ENCODE measurements at places on chromosomes 16 and 17. TPM values are rescaled to one million over a fixed set of nuclear protein-coding genes. Genes with fewer than 3 reads are reported as not detected.

GRCh38 chr17:6894206-6894528 is 62.6 kb upstream of the TEKT1 start:
- no peak for DNase-seq

CACNA1G gene
- total RNA-seq: not detected

PRRT2 gene
- total RNA-seq: 2.0 TPM

DNA sequence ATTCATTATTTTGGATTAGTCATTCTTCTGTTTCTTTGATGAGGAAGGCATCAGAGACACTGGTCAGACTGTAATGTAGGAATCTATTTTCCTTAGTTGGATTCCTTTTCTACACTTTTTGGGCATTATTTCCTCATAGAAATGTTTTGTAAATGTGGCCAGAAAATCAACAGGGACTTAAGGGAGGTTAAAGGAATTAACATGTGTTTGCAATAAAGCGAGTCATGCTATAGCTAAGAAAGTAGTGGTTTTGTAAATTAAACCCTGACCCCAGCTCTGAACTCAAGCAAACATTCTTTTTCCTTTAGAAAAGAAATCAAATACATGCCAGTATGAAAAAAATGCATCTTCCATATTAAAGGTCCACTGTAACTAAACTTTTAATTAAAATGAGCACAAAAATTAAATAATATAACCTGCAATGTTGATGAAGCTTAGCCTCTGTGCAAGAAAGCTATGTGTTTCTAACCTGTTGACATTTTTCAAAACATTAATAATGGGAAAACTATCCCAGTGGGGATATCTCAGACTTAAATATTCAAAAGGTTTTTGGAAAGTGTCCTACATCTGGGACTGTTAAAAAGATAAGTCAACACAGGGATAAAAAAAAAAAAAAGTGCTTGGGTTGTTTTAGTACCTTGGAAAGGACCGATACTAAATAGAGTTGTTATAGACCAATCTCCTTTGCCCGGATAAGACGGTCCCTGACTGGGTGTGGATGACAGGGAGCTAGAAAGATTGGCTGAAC is 428.0 kb downstream of the CA10 start:
- DNase-seq: no peak

CA5A gene
- total RNA-seq: not detected

- no peak for DNase-seq
Observed at GRCh38 chr17:65657251-65657828, 95.9 kb upstream of the AXIN2 start.

- DNase-seq: no peak
Observed at GRCh38 chr17:63780928-63781327, 7.0 kb downstream of the DDX42 start.

CDRT15 gene
- not detected for total RNA-seq

BEAN1 gene
- not detected for total RNA-seq

GPRC5C gene
- 0.89 TPM for total RNA-seq

TP53TG3B gene
- total RNA-seq: not detected

DNA sequence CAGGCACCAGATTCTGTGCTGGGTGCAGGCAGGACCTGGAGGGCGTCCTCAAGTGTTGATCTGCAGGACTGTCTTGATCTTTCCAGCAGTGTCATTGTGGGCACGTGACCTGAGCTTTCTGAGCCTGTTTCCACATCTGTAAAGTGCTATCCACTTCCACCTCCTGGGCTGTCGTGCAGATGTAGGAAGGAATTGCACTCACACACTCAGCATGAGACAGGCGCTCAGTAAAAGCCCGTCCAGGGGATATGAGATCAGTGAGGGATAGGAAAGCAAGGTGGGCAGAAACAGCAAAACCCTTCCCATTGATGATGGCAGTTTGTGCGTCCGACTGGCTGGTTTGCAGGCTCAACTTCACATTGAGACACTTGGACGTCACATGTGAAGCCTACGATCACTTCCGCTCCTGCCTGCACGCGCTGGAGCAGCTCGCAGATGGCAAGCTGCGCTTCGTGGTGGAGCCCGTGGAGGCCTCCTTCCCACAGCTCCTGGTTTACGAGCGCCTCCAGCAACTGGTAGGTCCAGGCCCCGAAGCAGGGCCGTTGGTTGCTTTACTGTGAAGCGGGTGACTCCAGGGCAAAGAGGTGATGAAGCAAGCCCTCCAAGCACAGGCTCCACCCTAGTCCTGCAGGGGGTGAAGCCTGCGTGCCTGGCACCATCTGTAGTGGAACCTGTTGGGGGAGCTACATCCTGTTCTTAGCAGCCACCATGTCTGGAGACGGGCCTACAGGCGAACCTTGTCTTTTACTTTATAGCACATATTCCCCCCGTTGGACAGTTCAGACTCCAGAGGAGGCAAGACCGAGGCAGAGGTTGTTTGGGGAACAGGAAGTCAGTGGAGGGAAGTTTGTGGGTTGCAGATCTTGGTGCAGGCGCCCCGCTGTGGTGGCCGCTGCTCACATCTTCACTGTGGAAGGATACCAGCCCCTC is 23.0 kb downstream of the METTL22 start:
- DNase-seq: no peak

DNA sequence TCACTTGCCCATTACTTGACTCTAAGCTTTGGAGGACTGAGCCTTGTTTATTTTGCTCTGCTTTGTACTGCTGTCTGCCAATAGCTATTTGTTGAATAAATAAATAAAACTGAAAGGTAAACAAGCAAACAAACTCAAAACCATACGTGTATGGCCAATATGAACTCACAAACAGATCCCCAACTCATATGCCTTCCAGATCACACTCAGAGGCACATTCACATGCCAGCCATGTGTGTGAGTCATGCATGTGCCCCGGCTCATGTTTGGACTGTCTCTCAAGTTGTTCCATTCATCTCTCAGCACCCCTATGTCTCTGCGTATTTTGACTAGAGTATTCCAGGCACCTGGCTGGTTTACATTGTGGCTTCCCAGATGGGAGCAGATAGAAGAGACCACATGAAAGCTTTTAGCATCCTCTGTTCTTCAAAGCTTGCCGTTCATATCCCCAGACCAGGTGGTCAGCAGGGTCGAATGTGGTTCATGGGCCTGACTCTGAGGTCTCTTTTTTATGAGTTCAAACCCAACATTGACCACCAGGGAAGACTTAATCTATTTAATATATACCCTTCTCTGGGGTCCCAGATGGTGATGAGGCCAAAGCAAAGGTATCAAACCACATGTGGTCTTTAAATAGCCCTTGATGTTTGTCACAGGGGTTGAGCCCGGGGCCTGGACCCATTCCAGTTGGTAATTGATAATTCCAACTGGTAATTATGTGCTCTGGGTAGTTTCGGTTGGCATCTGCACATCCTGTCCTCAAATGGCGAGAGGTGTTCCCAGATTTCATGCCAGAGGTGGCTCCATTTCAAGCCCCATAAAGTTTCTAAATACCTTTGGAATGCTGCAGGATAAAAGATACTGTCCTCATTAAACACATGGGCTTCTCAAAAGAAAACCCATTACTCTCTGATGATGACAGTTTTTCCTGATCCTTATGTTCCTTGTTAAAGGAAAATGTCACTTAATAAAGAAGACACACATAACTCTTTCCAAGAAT is 287.3 kb upstream of the MAF start:
- DNase-seq: no peak

DNA sequence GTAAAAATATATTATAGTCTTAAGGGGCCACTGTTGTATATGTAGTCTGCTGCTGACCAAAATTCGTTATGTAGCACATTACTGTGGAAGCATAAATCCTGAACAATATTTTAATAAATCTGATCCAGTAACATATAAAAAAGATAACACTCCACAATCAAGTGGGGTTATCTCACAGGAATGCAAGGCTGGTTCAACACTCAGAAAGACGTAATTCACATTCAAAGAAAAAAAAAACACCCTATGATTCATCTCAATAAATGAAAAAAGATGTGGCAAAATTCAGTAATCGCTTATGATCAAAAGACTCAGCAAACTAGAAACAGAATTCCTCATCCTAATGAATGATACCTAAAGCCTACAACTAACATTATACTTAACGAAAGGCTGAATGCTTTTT is 47.8 kb downstream of the CREBBP start:
- no peak for DNase-seq

DNA sequence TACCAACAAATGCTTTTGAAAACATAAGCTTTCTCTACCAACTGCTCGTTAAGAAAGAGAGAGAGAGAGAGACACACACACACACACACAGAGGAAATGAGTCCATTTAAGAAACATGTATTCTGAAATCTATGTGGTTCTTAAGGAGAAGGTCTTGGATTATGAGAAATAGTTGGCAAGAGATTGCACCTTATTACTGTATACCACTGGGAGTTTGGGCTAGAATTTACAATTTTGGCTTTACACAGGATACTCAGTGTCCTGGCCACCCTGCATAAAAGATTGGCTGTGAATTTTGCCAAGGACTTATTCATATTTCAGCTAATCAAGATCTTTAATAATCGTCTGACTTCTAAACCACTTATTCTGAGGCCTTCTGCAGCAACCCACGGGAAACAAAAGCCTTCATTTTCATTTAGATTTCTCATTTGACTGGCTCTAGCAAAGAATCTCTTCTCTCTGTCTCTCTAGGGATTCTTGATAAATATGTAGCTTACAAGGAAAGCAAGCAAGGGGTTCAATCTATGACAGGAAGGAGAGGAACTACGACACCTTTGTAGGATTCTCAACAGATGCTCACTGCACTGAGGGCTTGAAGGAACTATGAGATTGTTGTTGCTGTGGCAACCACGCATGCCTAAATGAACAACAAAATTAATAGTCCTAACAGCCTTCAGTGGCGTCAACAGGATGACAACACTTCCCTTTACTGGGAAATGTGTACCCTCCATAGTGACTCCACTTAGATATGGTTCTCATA is 75.3 kb upstream of the GNAO1 start:
- DNase-seq: no peak

DNA sequence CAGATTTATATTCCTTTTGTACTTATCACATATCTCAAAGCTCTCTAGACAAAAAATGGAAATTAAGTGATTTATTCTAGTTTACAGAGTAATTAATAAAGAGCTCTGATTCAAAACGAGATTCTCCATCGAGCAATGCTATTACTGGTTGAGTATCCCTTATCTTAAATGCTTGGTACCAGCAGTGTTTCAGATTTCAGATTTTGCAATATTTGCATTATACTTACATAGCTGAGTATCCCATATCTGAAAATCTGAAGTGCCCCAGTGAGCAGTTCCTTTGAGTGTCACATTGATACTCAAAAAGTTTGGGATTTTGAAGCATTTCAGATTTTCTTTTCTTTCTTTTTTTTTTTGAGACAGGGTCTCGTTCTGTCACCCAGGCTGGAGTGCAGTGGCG is 57.4 kb upstream of the STAC2 start:
- DNase-seq: no peak

GGNBP2 gene
- 92.5 TPM for total RNA-seq

GRCh38 chr16:88725609-88726407 is 19.5 kb downstream of the CTU2 start:
- no peak for DNase-seq

- no peak for DNase-seq
Observed at GRCh38 chr16:81496321-81496720, 51.7 kb downstream of the CMIP start.

NTN1 gene
- 0.60 TPM for total RNA-seq

DNA sequence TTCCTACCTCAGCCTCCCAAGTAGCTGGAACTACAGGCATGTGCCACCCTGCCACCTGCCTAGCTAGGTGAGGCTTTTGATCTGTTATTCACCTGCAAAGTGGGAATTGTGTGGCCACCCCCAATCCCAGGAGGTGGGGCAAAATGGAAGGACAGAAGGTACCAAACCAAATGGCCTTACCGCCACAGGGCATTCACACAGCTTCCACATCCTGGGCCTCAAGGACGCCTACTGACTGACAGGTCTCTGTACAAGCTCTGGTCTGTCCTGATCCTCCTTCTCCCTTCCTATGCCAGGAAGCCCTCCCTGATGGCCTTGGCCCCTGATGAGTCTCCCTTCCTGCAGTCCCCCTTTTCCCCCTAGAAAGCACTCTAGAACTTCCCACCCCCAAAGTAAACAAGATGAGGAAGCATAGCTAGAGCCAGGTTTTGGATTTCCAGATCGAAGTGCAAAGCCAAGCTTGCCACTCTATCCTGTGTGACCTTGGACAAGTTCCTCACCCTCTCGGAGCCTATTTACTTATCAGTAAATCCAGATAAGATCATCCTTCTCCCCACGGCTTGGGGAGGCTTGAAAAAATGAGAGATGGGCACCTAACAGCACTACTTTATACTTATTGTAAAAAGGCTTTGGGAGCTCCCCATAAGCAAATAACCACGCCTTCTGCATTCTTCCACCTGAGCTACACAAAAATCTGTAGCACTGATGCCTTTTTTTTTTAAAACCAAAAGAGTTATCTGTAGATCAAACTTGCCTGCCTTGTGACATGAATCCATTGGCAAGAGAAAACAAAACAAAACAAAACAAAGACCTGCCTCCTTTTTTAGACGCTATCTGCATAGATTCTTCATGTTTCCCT is 4.5 kb downstream of the PLLP start:
- no peak for DNase-seq

FZD2 gene
- 0.53 TPM for total RNA-seq

DNA sequence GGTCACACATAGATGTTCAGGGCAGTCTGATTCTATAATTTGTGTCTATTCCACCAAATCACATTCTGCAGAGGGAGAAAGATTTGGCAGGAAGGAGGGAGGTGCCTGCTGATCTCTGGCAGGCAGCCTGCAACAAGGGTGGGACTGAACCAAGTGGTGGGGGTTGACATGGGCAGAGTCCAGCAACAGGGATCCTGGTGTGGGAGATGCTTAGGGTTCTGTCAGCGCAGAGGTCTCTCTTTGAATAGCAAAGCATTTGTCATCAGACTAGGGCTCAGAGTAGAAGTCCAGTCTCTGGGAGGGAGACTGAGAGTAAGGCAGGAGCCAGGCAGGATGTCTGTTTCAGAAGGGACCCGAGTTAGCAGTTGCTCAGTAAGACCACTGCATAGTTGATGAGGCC is 94.6 kb downstream of the UTP18 start:
- DNase-seq: no peak

GRCh38 chr16:4570688-4571321 is 14.7 kb downstream of the C16orf96 start:
- no peak for DNase-seq

GRCh38 chr16:84074721-84075120 is 32.1 kb upstream of the SLC38A8 start:
- no peak for DNase-seq
